ENCODE measurements at places on chromosomes 11 and 22. TPM values are rescaled to one million over a fixed set of nuclear protein-coding genes. Genes with fewer than 3 reads are reported as not detected.

The TMPRSS5 gene
- 0.33 TPM for total RNA-seq

The PPARA gene
- 8.2 TPM for total RNA-seq

The SERPIND1 gene
- not detected for total RNA-seq

The MRGPRE gene
- not detected for total RNA-seq

The P2RY6 gene
- 0.29 TPM for total RNA-seq

The NAGA gene
- total RNA-seq: 32.9 TPM

The HPX gene
- 0.67 TPM for total RNA-seq

The SYT9 gene
- 2.6 TPM for total RNA-seq

The OR51B5 gene
- not detected for total RNA-seq

The MS4A4E gene
- not detected for total RNA-seq

The MS4A6E gene
- total RNA-seq: not detected

The RIMBP3C gene
- total RNA-seq: 0.19 TPM

The RAG2 gene
- total RNA-seq: not detected

The GUCY1A2 gene
- 1.3 TPM for total RNA-seq

The KCTD14 gene
- total RNA-seq: 0.48 TPM

The TRIM6 gene
- 2.1 TPM for total RNA-seq

The HBE1 gene
- not detected for total RNA-seq

Measured in vein endothelial cell (primary cell).